Cortex of kidney (tissue), 1 donor: ENCODE measurements at places on chromosomes 2 and 18.

- no peak for DNase-seq
Observed at GRCh38 chr2:136110526-136110925, 7.4 kb downstream of the CXCR4 start.

GRCh38 chr2:38835015-38835601 is 40.6 kb downstream of the DHX57 start:
- no peak for DNase-seq

DNA sequence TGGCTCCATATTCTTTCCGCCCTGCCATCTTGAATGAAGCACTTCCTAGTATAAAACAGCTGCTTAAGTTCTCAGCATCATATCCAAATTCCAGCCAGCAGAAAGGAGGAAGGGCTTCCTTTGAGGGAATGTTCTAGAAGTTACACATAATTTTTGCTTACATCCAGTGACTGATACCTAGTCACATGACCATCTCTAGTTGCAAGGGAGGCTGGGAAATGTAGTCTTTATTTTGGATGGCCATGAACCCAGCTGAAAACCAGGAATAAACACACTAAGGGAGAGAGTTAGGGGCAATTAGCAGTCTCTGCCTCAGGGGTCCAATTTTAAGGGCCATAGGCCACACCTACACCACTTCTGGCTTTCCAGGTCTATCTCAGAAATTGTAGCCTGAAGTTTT is 57.8 kb upstream of the LMAN1 start:
- no peak for DNase-seq

DNA sequence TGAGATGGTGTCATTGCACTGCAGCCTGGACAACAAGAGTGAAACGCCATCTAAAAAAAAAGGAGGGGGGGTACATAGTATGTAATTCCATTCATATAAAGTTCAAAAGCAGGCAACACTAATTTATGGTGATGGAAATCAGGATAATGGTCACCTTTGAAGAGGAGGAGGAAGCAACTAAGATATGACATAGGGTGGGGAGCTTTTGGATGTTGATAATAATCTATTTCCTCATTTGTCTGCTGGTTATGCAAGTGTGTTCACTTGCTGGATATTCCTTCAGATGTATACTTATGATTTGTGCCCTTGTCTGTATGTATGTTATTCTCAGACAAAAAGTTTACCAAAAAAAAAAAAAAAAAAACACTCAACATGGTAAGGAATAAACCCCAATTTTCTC is 28.6 kb upstream of the ATIC start:
- no peak for DNase-seq

GRCh38 chr2:12090072-12090471 is 343.6 kb downstream of the LPIN1 start:
- DNase-seq = no peak

GRCh38 chr2:53378791-53379190 is 388.8 kb upstream of the CHAC2 start:
- no peak for DNase-seq

DNA sequence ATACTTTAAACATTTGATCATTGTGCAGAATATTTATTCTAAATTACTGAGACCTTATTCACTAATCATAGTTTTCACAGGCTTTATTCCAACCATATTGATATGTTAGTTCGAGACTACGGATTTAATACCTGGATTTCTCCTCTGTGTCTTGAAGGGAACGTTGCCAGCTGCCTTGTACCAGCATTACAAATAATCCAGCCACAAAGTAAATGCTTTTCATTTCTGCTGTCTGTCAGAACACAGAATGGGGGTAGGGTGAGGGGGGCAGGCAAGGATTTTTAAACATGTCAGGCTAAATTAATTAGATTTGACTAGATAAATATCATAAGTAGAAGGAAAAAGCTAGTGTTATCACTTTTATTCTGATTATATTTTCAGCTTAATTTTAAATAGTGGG is 3.1 kb downstream of the GCG start:
- no peak for DNase-seq

- no peak for DNase-seq
Observed at GRCh38 chr2:170930131-170930990, 1.3 kb downstream of the GORASP2 start.

GRCh38 chr18:24271381-24272228 is 126.0 kb downstream of the OSBPL1A start:
- DNase-seq = no peak

GRCh38 chr2:164000176-164000575 is 264.4 kb upstream of the FIGN start:
- DNase-seq = no peak

GRCh38 chr18:46833899-46834298 is 77.0 kb upstream of the ST8SIA5 start:
- DNase-seq = no peak

DNA sequence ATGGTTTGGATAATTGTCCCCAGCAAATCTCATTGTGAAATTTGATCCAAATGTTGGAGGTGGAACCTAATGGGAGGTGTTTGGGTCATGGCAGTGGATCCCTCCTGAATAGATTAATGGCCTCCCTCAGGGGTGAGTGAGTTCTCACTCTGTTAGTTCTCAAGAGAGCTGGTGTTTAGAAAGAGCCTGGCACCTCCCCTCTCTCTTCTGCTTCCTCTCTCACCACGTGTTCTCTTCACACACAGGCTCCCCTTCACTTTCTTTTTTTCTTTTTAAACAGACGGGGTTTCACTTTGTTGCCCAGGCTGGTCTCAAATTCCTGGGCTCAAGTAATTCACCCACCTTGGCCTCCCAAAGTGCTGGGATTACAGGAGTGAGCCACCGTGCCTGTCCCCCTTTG is 111.6 kb upstream of the LTBP1 start:
- DNase-seq = no peak

DNA sequence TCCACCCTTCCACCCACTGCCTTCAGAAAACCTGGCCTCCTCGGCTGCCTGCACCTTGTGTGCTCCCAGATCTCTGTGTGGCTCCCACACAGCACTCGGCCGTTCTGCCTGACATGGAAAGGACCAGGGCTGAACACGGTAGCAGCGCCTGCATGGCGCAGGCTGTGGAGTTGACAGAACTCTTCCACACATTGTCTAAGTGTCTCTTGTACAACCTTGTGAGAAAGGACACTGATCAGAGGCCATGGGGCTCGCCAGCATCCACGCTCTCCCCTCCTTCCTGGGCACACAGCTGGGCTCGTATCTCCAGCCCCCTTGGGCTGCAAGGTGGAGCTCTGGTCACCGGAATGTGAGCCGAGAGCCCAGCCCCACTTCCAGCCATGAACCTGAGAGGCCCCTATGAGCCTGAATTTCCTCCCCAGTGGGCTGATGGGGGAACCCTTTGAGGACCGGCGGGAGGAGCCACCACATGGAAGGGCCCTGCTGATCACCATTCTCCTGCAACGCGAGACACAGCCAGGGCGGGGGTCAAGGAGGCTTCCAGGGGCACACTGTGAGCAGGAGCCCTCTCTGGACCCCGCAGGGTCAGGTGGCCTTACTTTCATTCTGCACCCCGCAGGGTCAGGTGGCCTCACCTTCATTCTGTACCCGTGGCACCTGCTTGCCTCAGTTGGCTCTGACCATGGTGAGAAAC is 314.2 kb upstream of the MYT1L start:
- no peak for DNase-seq

DNA sequence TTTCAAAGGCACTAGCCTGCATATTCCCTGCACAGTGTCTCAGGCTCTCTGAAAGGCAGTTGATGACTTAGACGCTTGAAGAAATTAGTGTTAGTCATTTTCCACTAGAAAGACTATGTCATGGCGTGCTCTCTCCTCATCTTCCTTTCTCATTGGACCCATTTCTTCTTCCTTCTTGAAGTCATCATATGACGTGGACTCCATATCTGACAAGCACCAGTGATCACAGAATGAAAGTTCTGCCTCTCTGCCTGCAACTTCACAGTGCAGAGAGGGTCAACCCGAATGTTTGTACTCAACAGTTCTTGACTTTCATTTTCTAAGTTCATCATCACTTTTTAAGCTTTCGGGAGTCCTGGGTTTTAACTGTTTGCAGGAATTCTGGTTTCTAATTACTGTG is 63.7 kb upstream of the CYRIA start:
- no peak for DNase-seq

- no peak for DNase-seq
Observed at GRCh38 chr2:149442346-149442745, 112.0 kb downstream of the LYPD6 start.

DNA sequence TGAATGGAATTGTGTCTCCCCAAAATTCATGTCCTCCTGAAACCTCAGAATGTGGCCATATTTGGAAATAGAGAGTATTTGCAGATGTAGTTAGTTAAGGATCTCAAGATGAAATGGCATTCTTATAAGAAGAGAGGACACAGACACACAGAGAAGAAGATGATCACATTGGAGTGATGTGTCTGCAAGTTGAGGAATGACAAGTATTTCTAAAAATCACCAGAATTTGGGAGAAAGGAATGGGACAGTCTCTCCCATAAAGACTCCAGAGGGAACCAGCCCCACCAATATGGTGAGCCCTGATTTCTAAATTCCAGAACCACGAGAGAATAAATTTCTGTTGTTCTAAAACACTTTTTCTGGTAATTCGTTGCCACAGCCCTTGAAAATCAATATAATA is 166.3 kb downstream of the C1D start:
- DNase-seq = no peak

DNA sequence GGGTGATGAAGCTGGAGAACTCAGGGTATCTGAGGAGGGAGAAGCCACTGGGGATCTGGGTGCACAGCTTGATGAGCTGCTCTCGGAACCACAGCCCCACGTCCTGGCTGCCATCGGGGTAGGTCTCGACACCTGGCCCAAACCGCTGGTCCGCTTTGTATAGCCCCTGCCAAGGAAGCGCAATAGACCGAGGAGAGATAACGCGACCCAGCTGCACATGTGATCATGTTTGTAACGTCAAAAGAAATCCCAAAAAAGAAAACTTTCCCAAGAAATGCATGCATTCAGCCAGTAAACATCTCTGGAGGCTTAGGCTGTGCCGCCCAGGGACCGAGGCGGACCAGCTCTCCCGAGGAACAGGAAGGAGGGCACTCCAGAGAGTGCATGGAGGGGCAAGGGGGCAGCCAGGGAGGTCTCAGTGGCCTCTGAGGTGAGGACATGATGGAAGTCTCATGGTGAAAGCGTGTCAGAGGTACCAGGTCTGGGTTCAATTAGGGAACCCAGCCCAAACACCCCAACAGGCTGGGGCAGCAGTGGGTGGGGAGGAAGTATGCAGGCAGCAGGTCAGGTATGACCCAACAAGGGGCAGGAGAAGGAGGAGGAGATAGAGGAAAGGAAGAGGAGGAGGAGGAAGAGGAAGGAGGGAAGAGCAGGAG is 28.3 kb downstream of the ANKMY1 start:
- DNase-seq = no peak

DNA sequence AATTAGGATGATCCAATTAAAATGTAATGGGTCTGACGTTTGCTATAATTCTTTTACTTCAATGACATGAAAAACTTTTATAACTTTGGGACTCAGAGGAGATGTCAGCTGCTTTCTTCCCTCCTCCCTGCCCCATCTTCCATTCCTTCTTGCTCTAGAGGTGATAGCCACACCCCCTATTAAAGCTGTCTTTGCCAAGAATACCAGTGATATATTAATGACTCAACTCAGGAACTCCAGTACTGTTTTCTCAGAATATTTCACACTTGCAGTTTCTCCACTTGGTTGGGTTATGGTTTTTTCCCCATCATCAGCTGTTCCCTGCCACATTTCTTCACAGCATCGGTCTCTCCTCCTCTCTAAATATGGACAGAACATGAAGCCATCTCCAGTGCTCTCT is 184.0 kb downstream of the KCNE4 start:
- DNase-seq = no peak

DNA sequence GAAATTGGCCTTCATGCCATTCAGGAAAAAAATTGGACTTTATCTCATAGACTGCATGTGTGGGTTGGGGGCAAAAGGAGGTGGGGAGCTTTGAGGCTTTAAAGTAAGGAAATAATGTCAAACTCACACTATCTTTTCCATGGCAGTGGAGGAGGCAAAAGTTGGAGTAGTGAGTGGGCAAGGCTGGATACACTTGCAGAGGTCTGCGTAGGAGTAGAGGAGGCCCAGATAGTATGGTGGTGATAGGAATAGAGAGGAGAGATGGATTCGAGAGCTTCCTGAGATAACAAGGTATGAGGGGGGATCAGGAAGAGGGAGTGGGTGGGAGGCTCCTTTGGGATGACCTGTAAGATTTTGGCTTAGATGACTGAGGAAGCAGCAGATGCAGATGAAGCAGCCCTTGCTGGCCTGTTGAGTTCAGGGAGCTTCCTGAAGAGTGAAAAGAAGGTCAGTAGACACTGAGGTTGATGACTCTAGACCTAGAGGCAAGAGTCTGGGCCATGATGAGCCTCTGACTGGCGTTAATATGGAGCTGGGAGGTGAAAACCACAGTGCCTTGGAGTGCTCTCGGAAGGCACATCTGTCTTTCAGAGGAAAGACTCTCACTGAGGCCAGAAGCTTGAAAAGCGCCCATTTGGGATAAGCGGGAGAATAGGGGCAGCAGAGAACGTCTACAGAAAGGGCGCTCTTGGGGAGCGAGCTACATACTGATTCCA is 5.8 kb downstream of the UNC50 start:
- no peak for DNase-seq

DNA sequence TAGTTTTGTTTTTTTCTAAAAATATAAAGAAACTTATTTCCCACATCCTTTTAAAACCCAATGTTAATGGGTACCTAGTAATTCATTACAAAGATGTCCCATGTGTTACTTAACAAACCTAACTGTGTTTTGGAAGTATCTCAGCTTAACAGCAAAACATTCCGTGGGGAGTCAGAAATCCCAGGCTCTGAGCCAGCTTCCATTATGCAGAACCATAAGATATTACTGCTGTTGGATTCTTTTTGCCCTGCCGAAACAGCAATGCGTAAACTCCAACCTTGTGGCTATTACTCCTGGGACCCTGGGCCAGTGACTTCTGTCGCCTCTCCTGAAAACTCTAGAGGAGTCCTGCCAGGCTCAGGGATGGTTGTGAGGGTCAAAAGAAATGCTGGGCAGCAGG is 174.1 kb downstream of the UXS1 start:
- no peak for DNase-seq

DNA sequence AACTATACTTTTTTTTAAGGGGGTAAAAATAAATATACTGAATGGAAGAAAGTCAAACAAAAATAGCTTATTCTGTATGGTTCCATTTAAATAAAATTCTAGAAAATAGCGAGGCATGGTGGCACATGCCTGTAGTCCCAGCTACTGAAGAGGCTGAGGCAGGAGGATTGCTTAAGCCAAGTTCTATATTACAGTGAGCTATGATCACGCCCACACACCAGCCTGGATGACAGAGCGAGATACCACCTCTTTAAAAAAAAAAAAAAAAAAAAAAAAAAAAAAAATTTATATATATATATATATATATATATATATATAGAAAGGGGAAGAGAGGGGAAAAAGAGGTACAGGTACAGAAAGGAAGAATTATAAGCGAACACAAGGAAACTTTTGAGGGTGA is 77.7 kb downstream of the MEMO1 start:
- DNase-seq = no peak

DNA sequence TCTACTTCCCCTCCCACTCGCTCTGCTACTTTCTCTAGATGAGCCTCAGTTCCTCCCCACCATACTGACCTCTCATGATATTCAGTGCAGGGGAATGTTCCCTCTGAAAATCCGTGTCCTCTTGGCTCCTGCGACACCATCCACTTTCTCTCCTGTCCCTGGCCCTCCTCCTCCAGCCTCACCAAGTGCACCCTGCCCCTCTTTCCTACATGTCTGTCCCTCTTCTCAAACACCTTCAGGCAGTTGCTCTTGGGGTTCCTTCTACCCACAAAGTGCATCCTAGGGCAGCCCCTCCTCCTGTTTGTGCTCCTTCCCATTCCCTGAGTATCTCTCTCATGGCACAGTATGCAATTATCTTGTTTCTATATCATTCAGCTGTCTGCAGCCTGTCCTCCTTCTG is 246.4 kb upstream of the RAB6C start:
- no peak for DNase-seq
